ENCODE measurements at places on chromosomes 1 and 21.

DNA sequence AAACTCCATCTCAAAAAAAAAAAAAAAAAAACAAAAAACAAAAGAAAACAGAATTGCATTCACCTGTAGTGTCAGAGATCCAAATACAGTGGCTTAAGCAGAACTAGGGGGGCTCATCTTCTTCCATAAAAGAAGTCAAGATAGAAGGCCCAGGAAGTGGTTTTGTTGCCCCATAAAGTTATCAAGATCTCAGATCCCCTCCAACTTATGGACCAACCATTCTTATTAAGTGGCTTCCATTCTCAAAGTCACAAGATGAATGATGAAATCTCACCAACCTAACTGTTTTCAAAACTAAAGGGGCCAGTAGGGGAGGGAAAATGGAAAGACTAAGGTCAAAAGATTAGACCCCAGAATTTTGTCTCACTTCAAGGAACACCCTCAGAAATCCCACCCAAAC lies 30.1 kb upstream of the DUSP23 start:
- no peak for DNase-seq

DNA sequence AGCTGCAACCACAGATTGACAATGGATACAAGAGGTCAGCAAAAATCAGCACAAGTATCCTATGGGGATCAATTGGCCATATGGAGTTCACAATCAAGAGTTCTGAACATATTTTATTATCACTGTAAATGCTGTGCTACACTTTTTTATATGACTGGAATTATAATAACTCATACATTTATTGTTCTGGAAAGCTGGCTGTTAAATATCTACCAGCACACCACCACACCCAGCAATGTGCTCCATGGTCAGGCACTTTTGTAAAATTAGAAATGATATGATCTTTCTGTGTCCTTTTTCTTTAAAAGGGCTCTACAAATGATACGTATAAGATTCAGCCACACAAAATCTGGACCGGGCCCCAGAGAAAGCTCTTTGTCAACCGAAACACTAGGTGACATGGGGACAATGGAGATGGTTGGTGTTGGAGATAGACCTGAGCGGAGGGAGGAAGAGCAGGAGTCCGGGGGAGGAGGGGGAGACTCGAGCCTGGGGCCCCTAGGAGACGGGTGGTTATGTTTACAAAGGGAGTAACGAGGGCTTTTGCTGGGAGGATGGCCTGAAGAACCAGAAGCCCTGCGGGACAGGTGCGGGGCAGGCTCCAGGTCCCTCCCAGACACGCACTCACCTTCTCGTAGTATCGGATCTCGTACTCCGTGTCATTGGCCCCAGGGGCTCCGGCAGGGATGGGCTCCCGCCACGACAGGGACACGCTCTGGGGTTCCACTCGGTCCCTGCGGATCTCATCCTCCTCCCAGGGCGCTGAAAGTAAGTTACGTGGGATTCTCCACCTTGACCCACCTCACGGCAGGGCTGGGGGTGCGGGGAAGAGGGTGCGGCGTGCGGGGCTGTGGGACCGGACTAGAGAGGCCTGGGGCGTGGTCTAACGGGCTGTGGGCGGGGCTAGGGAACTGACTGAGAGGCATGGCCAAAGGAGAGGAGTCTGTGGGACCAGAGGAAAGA lies 30.0 kb downstream of the EPHA10 start:
- no peak for DNase-seq

- DNase-seq = no peak
Observed at GRCh38 chr1:200862713-200863415, 9.9 kb upstream of the GPR25 start.

GRCh38 chr1:52915855-52916220 lies 5.7 kb downstream of the ECHDC2 start:
- DNase-seq = no peak

GRCh38 chr1:169550294-169550693 lies 36.0 kb downstream of the F5 start:
- DNase-seq = peak; percentile 4

- DNase-seq = peak; percentile 54
Observed at GRCh38 chr1:245301162-245301580, 146.4 kb downstream of the KIF26B start.

DNA sequence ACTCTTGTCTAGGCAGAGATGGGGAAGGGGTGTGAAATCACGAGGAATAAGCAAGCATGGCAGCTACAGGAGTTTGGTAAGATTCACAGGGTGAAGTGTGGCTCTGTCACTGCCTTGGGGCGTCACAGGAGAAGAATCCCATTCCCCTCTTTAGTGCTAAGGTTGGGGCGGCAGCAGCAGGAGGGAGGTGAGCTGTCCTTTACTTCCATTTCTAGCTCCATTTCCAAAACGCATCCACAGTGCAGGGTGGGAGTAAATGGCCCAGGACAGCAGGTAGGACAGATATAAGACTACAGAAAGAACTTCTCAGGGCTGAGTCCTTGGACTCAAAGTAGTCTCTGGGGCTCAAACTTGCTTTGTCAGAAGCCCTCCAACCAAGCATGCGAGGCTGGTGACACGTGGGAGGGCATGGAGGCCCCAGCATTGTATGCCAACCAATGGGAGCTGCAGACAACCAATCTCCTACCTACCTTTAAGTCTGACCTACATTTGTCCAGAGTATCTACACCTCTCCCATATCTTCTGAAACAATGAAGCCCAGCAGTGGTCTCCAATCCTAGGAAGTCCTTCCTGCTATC lies 8.5 kb downstream of the MEF2D start:
- no peak for DNase-seq

GRCh38 chr1:101238681-101239094 lies 1.9 kb downstream of the S1PR1 start:
- peak; percentile 85 for DNase-seq

GRCh38 chr1:98086796-98087441 lies 166.1 kb upstream of the DPYD start:
- DNase-seq = peak; percentile 33

GRCh38 chr1:209674957-209675564 lies at the start of gene G0S2:
TSS of gene G0S2 (plus strand) at chr1:209675412. CDS start at chr1:209675685, 273 bp downstream.
- no peak for DNase-seq

GRCh38 chr1:192849442-192849841 lies 40.6 kb downstream of the RGS2 start:
- no peak for DNase-seq

DNA sequence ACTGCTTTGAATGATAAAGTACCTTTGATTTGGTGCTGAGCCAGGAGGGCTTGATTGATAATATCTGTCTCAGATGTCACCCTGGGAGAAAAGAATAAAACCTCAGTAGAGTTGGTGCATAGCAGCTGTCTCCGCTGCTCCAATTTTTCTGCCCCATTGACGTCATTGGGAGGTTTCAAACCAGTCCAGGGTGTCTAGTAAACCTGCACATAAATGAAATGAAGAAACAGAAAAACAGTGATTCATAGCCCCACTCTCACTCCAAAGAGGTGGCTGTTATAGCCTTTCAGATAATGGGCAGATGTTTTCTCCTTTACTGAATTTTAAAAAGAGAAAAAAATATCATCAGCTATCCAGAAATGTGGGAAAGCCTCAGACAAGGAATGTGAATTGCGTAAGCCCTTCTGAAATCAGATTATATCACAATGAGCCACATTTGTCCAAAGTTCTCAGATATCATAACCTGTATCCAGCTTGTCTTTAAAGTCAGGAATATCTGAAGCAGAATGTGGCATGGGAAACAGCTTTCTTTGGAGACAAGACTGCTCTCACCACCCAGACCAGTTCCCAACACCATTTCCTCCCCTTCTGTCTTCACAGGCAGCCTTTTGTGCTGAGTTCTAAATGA lies 351.3 kb upstream of the SGIP1 start:
- DNase-seq = no peak

GRCh38 chr1:223772771-223773160 lies 60.4 kb downstream of the CAPN2 start:
- no peak for DNase-seq

DNA sequence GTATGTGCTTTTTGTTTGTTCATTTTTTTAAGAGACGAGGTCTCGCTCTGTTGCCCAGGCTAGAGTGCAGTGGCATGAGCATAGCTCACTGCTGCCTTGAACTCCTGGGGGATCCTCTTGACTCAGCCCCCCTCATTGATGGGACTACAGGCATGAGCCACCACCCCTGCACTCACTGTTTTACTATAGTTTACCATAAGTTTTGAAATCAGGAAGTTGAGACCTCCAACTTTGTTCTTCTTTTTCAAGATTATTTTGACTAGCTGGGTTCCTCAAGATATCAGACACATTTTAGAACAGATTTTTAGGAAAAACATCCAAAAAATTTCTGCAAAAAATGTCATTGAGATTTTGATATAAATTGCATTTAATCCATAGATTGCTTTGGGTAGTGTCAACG lies 120.4 kb upstream of the FGGY start:
- no peak for DNase-seq

DNA sequence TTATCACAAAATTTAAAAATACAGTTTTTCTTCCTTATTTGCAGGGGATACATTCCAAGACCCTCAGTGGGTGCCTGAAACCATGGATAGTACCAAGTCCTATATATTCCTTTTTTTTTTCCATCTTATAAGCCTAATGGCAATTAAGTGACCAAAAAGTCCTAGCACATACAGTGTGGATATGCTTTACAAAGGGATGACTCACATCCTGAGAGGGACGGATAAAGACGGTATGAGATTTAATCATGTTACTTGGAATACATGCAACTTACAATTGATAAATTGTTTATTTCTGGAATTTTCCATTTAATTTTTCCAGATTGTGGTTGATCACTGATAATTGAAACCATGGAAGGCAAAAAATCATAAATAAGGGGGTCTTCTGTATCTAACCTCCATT lies 181.2 kb upstream of the BRINP3 start:
- DNase-seq = no peak

- peak; percentile 68 for DNase-seq
Observed at GRCh38 chr1:33390542-33390941, 40.4 kb downstream of the PHC2 start.

DNA sequence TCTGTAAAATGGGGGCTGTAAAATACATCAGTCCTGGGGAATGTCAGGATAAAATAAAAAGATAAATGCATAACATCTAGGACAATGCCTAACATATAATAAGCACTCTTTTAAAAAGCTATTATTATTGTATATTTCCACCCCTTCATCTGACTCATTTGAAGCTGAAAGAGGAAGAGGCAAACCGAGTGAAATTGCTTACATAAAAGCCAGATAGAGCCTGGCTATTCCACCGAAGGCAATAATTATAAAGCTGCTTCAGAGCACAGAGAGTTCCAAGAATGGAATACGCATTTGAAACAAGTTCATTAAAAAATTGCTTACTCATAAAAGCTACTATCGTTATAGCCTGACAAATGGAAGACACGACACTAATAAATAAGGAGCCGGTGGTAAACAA lies 186.1 kb upstream of the CAMK1G start:
- DNase-seq = no peak

DNA sequence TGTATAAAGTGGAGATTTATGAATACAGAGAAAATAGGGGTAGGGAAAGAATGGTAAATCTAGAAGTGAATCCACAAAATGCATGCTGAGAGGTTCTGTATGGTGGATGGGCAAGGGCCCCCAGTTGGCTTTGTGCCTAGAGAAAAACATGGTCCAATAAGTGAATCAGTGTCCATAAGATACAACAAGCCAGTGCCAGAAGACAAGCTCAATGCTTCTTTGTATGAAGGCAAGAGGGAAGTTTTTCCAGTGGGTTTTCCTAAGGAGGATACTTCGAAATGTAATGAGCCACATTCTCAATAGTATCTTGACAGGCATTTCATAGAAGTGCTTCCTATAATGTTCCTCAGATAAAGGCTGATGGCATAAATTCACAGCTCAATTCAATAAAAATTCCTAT lies 169.4 kb upstream of the HMCN1 start:
- no peak for DNase-seq

Measured in hepatic stellate cell (primary cell).